ENCODE measurements at places on chromosomes 3 and 15.

GRCh38 chr3:134065252-134066157 lies 35.8 kb upstream of the SLCO2A1 start:
- DNase-seq: no peak

DNA sequence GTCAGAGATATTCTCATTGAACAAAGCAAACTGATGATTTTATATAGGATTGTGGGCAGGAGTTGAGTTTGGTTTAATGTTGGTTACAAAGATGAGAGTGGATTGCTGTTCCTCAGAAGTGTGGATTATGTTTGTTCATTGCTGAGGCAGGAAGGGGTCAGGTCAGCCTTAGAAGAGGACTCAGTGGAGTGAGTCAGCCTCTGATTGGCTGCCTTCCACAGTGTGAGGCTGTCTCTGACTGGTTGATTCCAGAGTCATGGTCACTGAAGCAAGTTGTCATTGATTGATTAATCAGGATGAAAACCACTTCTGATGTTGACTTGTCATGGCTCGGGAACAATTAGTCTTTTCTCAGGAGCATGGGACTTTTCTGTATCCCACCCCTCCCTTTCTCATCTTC lies 36.2 kb downstream of the KBTBD12 start:
- no peak for DNase-seq

DNA sequence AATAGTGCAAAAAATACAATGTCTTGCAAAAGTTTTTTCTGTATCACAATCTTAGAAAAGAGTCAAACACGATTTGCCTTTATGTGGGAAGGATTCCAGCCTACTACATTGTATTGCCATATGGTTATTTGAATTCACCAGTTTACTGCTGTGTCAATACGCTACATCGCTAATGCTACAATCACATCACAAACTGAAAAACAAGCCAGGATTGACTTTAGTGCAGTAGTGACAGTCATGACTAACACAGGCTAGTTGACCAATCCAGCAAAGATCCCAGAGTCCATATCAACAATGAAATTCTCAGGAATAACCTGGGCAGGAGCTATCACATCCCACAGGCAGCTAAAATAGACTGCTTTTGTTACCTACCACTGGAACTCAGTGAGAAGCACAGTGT lies 67.0 kb downstream of the IL12A start:
- no peak for DNase-seq

DNA sequence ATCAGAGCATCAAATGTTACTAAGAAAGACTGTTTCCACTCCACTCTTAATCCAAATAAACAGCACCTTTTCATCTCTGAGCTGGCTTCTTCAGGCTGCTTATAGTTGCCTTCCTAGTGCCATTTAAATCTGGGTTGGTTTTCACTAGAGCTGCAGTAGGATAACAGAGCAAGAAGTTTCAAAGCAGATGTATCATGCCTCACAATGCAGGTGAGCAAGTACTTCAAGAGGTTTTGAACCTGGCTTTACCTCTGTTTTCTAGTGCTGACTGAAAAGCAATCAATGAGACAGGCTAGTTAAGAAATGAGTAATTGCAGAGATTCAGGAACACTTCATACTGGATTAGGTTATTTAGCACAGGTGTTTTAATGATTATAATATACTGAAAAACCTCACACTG lies 147.7 kb upstream of the SATB1 start:
- no peak for DNase-seq

DNA sequence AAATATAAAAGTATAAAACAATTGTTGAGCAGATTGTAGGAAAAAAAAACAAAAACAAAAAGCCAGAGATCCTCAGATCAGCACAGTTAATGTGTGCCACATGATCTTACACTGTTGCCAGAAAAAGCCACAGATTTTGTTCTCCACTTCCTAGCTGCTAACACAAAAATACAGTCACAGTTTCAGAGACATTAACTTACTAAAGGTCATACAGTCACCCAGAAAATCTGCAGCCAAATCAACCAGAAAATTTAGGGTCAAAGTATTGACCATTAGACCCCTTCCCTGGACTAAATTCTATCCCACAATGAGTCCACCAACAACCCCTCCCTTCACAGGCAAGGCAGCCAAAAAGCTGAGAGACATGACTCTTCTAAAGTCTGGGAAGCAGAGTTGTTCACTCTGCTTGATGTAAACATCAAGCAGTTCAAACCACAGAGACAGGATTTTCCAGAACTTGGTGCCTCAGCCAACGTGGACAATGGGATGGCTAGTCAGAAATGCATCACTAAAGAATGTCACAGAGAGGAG lies 59.1 kb downstream of the SST start:
- no peak for DNase-seq

- DNase-seq: no peak
Observed at GRCh38 chr3:43417133-43417532, 130.8 kb downstream of the SNRK start.

DNA sequence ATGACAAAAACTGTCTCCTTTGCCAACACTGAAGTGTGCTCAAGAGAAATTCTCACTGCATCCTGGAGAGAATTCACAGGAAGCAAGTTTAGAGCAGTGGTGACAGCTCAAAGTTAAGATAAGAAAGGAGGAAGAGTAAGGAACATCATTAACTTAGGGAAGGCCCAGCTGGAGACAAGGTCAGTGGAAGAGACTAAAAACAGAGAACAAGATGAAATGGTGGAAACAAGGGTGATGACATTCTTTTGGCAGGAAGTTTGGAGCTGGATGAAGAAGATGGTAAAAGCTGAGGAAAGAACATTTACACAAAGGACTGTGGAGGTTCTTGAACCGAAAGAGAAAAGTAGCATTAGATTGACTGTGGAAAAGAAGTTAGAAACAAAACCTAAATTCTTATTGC lies 6.7 kb upstream of the SUCLG2 start:
- no peak for DNase-seq

DNA sequence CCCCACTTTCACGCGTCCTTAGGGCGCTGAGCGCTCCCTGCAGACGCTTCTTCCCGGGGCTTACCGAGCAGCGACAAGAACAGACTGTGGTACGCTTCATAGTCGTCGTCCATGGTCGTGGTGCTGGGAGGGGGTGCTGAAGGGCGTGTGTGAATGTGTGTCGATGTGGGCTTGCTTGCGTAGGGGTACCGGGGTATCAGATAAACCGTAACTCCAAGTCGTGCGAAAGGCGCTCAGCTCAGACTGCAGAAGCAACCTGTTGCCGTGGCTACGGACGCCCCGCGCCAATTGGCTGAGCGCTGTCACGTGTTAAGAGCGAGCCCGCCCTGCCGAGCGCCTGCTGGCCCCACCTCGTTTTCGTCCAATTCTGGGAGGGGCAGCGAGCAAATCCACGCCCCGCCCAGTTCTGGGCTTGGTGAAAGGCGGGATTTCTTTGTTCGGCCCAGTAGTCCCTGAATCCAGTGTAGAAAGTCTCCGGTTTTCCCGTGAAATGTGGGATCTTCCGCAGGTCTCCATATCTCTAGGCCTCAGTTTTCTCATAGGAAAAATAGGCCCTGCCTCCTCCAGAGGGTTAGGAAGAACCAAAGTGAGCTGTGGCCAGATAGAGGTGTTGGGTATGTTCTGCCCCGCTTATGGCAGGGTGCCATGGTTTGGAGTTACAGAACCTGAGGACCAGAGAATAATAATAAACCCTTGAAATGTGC lies at the start of gene EFCAB12:
TSS of gene EFCAB12 (minus strand) at position 261 of the 704 bp plus-strand sequence. CDS start at position 113, 148 bp downstream.
- peak; percentile 92 for DNase-seq

- DNase-seq: no peak
Observed at GRCh38 chr15:58432401-58432800, 610 bp downstream of the LIPC start.

DNA sequence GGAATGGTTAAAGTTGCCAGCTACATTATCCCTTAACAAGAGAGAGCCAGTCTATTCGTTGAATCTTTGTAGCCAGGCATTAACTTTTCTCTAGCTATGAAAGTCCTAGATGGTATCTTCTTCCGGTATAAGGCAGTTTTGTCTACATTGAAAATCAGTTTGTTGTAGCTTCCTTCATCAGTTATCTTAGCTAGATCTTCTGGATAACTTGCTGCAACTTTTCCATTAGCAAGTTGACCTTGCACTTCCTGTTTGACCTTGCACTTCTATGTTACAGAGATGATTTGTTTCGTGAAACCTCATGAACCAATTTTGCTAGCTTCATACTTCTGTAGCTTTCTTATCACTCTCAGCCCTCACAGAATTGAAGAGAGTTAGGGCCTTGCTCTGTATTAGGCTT lies 24.1 kb downstream of the TOPAZ1 start:
- no peak for DNase-seq

GRCh38 chr15:78914027-78914764 lies 30.6 kb downstream of the CTSH start:
- no peak for DNase-seq

DNA sequence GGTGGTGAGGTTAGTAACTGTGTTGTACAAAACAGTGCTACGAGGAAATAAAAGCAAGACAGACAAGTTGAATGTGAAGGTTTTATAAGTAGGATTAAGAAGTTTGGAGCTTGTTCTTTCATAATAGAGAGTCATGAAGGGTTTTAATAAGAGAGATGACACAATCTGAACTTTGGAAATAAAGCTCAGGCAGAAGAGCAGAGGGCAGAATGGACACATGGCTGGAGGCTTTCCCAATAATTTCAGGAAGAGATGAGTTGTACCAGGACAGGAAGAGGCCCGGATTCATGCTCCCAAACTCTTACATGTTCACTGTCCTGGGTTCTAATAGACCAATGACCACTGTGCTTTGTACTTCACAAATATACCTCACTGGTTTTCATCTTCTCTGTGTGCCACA lies 194.8 kb downstream of the SLC9A9 start:
- no peak for DNase-seq

DNA sequence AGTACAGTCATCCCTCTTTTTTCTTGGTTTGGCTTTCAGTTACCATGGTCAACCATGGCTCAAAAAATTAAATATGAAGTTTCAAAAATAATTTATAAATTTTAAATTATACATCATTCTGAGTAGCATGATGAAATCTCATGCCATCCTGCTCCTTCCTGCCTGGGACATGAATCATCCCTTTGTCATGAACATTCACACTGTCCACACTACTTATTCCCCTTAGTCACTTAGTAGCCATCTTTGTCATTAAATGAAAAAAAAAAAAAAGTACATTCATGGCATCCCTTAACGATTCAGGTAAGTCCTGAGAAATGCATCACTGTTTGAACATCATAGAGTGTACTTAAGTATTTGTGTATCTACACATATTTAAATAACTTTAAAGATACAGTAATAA lies 1046.3 kb downstream of the ROBO2 start:
- no peak for DNase-seq

- no peak for DNase-seq
Observed at GRCh38 chr15:39714251-39714650, 68.4 kb downstream of the FSIP1 start.

DNA sequence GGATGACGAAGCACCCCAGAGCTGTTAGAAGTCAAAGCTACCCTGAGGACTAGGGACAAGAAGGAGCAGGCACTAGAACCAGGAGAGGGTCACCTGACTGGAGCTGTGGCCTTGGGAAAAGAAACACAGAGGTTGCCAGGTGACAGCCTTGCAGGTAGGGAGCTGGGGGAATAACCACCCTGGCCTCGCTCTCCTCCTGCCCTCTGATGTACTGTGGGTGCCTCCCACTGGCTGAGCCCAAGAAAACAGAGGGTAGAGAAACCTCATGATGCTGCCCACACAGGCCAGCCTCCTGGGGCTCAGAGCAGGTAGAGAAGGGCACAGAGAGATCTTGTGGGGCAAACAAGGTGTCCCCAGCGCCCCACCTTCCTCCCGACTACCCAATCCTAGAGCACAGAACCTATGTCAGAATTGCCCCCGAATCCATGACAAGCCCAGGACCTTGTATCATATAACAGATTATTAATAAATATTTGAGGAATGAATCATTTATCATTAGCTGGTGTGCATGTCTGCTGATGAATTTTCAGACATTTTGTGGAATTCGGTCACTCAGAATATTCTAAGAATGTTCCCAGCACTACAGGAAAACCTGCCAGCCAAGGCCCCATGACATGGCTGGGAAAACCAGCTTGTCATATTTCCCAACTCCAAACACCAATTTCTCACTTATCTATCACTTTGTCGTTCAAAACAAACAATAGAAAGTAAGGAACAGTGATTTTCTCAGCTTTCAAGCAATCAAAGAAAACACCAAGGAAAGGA lies 59.8 kb upstream of the MEX3B start:
- DNase-seq: no peak

DNA sequence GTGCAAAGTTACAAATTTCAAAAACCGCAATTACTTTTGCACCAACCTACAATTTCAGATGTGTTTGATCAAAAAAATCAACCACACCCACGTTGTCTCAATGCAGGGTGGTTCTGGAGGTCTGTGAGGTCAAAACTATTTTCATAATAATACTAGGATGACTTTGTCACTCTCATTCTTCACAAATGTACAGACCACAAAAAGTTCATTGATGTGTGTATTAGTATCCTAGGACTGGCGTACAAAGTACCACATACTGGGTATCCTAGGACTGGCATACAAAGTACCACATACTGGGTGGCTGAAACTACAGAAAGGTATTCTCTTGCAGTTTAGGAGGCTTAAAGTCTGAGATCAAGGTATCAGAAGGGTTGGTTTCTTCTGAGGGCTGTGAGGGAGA lies 13.0 kb downstream of the SUCLG2 start:
- DNase-seq: no peak

GRCh38 chr3:167480748-167481147 lies 6.9 kb upstream of the SERPINI2 start:
- no peak for DNase-seq

GRCh38 chr3:45657853-45658252 lies 31.3 kb upstream of the SACM1L start:
- DNase-seq: no peak

DNA sequence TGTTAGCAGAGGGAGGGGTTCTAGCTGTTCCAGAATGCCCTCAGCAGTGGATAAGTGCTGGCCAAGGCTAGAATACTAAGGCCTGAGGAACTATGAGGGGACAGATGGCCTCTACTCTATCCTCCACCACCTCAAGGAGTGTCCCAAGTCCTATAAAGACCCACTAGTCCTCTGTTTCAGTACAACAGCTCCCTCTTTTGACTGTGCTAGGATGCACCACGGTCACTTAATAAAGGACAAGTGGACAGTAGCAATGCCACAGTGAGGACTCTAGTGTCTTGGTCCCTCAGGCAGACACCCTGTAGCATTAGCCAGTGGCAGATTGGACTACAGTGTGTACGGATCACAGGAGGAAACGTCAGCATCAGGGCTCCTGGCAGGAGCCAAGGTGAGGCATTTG lies 171.8 kb upstream of the PROK2 start:
- no peak for DNase-seq

GRCh38 chr3:153127788-153128187 lies 34.2 kb upstream of the RAP2B start:
- no peak for DNase-seq

- no peak for DNase-seq
Observed at GRCh38 chr3:127665586-127665985, 7.2 kb upstream of the ABTB1 start.

GRCh38 chr3:79761441-79761840 lies 6.4 kb downstream of the ROBO1 start:
- no peak for DNase-seq

- DNase-seq: no peak
Observed at GRCh38 chr15:70714565-70714964, 48.8 kb downstream of the UACA start.

GRCh38 chr3:196138482-196139254 lies 56.8 kb upstream of the TFRC start:
- no peak for DNase-seq

- no peak for DNase-seq
Observed at GRCh38 chr3:10556312-10556711, 50.9 kb upstream of the ATP2B2 start.

- no peak for DNase-seq
Observed at GRCh38 chr3:9026320-9027045, 63.2 kb upstream of the RAD18 start.

GRCh38 chr3:4432259-4432658 lies 34.8 kb downstream of the SUMF1 start:
- no peak for DNase-seq

GRCh38 chr15:60115579-60116380 lies 111.7 kb downstream of the FOXB1 start:
- DNase-seq: no peak
